LHCN-M2 (cell line): ENCODE measurements at places on chromosomes 13 and 19. TPM values are rescaled to one million over a fixed set of nuclear protein-coding genes. Genes with fewer than 3 reads are reported as not detected.
A peak's percentile ranks its signal among the peaks of the same experiment; 100 is the strongest.

The GRIN2D gene
- not detected in 2 replicates for total RNA-seq

The POLD1 gene
- total RNA-seq: 56.0 and 69.5 TPM in 2 replicates

The KIRREL2 gene
- not detected in 2 replicates for total RNA-seq

The APOC1 gene
- 2.5 and 5.1 TPM in 2 replicates for total RNA-seq

The RNF17 gene
- not detected in 2 replicates for total RNA-seq

The ZNF578 gene
- total RNA-seq: 2.0 and 5.6 TPM in 2 replicates

DNA sequence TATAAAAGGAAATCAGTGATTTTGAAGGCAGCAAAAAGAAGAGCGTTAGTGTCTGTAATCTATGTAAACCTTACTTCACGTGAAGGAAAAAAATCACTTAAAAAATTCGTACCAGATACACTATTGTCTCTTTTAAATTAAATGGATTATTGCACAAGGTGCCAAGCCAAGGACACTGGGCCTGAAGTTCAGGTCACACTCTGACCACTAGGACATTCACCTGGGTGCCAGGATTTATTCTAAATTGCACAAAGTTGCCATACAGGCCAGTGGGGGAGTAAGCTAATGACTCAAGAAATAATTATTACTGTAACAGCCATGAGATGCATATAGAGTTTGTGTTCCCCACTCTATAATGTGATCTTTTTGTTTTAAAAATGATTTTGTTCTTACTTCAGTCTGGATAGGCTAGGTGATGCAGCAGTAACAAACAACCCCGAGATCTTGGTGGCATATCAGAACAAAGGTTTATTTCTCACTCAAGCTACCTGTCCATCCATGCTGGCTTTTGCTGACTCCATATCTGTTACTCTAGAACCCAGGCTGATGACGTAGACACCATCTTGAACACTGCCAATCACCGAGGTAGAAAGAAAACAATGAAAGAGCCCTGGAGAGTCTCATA lies 252.1 kb downstream of the DCT start:
- no peak for DNase-seq

DNA sequence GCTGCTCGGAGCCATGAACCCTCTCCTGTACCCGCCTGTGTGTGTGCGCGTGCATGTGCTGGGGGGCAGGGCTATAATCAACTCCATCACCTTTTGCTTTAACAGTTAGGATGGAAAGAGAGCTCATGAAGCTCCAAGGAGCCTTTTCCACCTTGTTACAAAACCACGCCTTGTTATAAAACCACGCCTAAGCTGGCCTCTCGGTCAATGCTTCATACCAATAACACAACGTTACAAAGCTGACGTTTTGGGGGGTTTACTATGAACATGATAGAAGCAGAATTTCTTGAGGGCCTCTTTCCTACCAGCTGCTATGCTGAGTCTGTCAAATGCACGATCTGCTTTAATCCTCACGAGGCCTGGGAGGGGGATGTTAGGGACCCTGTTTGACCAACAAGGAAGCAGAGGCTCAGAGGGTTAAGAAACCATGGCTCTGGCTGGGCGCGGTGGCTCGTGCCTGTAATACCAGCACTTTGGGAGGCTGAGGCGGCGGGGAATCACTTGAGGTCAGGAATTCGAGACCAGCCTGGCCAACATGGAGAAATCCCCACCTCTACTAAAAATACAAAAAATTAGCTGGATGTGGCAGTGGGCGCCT lies 11.9 kb downstream of the CAPS start:
- DNase-seq: no peak

DNA sequence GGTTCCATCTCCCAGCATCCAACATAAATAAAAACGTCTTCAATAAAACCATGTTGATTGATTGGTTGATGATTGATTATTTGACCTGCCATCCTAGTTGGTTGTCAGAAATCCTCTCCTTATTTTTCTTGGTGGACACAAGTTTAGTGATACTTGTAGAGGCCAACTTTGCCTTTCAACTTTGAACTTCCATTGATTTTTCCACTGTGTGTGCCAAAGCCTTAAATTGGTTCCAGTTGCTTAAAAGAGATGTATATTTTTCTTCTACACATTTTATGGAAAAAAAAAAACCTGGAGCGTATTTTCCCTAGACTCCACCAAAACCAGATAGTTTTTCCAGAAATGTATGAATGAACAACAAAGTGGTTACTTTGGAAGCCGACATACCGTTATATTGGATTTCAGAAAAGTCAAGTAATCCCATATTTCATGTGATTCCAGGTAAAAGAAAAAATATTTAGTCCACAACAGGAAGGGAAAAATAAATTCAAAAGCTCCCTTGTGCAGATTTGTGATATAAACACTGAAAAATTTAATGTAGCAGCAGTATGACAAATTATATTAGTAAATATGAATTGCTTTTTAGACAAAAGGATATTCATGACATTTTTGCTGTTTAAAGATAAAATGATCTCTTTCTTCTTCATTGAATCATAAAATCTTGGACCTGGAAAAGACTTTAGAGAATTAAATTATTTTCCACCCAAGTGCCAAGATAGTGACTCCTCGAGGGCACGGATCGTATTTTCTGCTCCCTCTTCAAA lies 85.2 kb downstream of the MBNL2 start:
- DNase-seq: no peak

DNA sequence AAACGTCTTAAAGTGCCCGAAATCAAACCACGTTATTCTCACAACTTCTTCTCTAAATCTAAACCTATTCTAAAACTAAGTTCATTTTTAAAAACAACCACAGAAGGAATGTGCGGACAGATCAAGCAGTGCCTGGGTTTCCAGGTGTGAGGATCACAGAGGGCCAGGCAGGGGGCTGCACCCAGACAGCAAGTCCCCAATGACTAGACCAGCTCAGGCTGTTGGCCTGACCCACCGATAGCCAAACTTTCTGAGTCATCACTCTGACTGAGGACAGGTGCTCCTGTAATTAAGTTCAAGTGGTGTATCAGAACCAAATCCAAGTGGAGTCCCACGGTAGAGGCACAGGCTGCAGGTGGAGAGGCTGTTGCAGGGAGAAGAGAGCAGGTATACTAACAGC lies 37.6 kb upstream of the EPHX3 start:
- DNase-seq: no peak

- peak; percentile 93 for DNase-seq
Observed at GRCh38 chr19:47157431-47158321, 27.0 kb downstream of the SAE1 start.

DNA sequence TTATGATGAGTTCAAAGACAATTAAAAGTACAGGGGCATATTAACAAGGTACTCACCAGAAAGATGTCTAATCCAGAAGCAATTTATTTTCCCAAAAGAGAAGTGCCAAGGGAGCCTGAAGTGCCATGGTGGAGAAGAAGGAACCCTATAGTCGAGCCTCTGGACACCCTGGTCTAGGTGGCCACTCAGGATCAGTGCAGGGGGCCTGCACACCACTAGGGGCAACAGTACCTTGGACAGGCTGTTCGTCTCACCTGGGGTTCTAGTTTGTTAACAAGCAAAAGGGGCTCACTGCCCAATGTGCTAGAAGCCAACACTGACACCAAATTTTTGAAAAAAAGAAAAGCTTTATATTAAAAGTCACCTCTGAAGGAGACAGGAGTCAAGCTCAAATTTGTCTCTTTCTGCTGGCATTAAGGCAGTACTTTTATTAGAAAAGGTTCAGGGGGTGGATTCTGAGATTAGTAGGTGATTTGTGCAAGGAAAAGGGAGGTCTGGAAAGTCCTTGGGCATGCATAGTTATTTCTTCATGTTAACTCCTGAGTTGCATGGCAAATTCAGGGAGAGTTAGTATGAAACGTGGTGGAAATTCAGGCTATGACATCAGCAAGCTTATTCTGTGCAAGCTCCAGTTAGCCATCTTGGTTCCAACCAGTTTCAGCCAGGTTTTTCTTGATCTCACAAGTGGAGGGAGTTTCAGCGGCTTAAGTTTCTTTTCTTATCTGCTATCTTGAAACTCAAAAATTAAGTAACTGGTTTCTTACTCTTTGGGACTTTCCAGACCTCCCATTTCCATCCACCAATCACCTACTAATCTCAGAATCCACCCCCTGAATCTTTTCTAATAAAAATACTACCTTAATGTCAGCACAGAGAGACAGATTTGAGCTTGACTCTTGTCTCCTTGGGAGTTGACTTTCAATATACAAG lies 884 bp upstream of the CBY2 start:
- DNase-seq: no peak

DNA sequence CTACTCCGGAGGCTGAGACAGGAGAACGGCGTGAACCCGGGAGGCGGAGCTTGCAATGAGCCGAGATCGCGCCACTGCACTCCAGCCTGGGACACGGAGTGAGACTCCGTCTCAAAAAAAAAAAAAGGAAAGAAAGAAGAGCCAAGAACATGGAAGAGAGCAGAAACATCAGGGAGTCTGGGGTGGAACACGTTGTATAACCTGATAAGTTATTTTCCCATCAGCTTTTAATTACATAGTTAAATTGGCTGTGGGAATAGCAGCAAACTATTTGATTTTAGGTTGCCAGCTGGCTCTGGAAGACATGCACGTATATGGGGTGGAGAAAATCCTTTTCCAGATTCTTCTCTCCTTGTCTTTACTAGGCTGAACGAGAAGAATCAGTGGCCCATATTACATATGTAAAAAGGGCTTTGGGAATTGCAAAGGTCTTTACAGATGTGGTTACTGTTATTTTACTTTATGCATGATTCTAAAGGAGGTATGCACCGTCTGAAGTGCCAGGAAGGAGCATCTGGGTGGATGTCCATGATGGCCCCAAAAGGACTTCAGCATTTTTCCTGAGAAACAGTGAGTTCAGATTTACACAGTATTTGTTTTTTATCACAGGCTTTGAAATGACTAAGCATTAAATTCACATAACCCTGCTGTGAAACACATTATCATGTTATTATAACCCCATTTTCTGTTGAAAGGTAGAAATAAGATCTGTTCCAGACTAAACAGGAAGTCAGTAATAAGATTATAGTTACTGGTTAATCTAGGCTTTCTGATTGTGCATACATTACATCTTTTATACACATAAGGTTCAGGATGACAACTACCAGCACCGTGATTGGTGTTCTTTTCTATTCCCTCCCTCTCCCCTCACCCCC lies 4.6 kb upstream of the NAA16 start:
- DNase-seq: peak; percentile 18
